Heart left ventricle (tissue), 16 donors: ENCODE measurements at places on chromosomes 6 and 20. TPM values are rescaled to one million over a fixed set of nuclear protein-coding genes. Genes with fewer than 3 reads are reported as not detected.

DNA sequence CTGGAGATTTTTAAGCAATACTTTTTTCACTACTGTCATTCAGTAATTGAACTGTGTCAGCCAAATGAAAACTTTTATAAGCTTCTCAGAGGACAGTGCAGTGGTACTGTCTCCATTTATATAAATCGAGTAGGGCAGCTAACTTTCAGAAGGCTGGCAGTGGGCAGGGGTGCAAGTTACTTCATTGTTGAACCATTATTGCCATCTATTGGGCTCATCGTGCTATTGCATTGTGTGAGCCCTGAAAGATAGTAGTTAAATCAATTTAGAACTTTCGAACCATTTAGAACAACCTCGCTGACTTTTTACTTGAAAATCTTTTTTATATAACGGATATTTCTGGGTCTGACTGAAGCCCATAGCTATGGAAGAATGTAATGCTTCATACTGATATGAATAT lies 347.8 kb upstream of the PLCB4 start:
- DNase-seq: peak; percentile 49

- no peak for DNase-seq
Measured at GRCh38 chr20:34634392-34634791, 42.5 kb downstream of the PIGU start.

- DNase-seq: no peak
Measured at GRCh38 chr6:163991321-163991720, 576.8 kb downstream of the QKI start.

Gene DEFB132
- total RNA-seq: 0.35 TPM

GRCh38 chr6:137489046-137490005 lies 4.9 kb downstream of the OLIG3 start:
- no peak for DNase-seq

Gene DSP
- total RNA-seq: 350 TPM

- DNase-seq: no peak
Measured at GRCh38 chr6:1821513-1822183, 211.9 kb downstream of the FOXC1 start.
